Activated T-helper 17 cell treated with anti-CD3 and anti-CD28 coated beads, Interleukin-2, amount 50 U/mL, for 72 hours (primary cell): ENCODE measurements at places on chromosomes 13 and 19.

DNA sequence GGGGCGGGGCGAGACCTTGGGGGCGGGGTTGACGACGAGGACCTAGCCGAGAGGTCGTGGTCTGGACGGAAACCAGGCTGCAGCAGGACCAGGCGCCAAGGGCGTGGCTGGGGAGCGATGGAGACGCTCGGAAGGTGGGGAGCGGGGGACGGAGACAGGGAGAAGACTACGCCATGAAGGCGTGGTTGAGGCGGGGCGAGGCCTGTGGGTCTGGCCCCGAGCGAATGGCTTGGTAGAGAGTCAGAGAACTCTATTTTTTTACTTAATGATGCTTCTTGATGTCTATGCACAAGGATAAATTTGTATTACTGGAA lies 674 bp upstream of the FBXL12 start:
- ATAC-seq: no peak

DNA sequence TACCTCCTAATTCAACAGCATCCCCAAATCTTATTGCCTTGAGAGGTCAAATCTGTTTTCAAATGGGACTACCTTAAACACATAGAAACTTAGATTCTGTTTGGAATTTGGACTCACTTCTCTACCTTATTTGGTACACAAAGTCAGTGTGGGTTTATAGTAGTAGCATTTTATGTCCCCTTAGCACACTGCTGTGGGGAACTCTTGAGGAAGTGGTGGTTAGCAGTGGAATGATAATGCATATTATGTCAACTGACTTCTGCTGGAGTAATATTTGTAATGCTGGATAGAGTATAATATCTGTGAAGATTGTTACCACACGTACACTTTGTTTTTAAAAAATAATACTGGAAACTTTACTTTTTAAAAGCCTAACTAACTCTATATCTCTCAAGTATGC lies 386.3 kb downstream of the NDFIP2 start:
- ATAC-seq: no peak

- ATAC-seq: no peak
Measured at GRCh38 chr13:31011901-31012654, 79.6 kb downstream of the TEX26 start.

GRCh38 chr19:22622901-22623840 lies 11.0 kb upstream of the ZNF492 start:
- no peak for ATAC-seq

DNA sequence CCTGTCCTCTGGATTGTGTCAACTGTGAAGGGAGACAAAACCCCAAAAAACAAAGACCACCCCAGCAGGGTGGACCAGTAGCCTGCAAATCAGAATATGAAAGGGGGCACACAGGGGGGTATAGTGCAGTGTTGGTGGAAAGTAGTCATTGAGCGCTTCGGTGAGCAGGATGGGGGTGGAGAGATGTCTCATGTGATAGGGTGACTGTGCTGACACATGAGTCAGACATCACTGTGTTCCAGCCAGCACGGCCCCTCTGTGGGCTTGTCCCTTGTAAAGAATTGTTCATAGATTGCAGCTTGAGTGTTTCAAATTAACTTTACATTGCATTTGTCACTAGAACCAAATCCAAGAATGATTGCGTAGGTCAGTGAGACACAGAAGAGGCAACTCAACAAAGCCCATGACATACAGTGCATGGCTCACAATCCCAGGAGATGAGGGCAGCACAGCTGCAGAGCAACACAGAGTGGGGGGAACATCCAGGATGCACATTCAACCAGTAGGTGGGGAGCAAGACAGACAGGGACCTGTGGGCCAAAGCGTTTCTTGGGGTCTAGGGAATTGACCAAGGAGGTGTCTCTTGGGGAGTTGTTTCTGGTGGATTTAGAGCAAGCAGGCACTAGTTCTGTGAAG lies 7.5 kb downstream of the ZNF440 start:
- peak; percentile 51 for ATAC-seq

DNA sequence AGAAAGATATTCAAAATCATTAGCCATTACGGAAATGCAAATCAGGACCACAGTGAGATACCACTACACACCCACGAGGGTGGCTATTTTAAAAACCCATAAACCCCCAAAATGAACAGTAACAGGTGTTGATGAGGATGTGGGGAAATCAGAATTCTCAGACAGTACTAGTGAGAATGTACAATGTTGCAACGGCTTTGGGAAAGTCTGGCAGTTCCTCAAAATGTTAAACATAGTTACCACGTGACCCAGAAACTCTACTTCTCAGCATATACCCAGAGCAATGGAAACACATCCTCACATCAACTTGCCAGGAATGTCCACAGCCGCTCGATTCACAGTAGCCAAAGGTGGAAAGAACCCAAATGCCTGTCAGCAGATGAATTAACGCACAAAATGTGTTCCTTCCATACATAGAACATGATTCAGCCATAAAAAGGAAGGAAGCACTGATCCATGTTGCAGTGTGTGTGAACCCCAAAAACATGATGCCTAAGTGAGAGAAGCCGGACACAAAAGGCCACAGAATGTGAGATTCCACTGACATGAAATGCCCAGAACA lies 7.0 kb downstream of the PLVAP start:
- no peak for ATAC-seq

GRCh38 chr13:42631181-42631580 lies 57.2 kb downstream of the TNFSF11 start:
- no peak for ATAC-seq

GRCh38 chr13:31191748-31192147 lies 8.0 kb upstream of the B3GLCT start:
- ATAC-seq: peak; percentile 54

DNA sequence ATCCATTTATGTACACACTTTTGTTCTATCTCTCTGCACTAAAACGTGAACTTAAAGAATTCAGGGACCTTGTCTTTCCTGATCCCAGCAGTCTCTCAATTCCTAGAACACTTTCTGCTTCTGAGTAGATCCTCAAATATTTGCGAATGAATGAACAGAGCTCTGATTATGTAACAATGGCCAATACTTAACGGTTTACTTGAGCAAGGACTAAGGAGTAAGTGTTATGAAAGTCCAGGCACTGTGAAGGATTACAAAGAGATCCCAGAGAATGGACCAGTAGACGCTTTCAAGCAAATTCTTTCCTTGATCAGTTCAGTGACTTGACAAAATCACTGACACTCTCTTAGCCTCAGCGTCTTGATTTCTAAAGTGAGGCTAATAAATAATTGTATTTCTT lies 514.5 kb upstream of the KLHL1 start:
- ATAC-seq: no peak
